Kidney (tissue), 22 donors: ENCODE measurements at places on chromosomes 16 and 17.

GRCh38 chr17:340074-340473, 12.5 kb downstream of the RPH3AL start:
- no peak for DNase-seq

DNA sequence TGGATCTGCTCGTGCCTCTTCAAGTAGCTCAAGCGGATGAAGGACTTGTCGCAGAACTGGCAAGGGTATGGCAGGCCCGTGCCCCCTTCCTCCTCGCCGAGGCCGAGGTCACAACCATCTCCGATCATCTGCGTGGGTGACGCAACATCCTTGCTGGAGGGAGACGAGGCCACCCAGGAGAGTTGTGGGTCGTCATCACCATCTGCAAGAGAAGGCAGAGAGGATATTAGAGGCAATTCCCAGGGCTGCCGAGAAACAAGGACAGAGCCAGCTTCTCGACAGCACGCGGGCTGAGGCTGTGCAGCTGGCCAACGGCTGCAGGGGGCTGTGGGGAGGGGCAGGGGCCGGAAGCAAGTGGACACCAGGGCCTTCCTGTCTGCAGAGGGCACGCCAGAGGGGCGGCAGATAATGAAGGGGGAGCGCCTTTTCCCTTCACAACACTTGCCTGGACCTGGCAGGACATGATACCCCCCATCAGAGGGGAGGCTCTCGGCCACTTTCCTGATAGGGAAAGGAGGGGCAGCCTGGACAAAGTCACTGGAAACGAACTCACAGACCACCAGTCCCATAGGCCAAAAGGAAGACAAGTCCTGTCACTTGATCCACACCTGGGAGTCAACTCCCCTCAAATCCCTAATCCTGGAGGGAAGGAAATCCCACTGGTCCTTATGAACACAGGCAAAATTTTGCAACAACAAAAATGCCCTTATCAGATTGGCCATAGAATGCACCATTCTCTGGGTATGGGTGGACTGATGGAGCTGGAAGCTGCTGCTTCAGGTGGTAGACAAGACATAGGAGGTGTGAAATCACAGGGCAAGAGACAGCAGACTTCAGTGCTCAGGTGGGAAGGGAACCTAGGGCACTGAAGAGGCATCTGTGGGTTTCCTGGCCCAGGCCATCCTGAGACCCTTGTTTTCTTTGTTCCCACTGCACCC, 217.0 kb downstream of the ZNF423 start:
- peak; percentile 79 for DNase-seq

GRCh38 chr16:89319631-89319885, 102.1 kb downstream of the ZNF778 start:
- no peak for DNase-seq

GRCh38 chr17:5793899-5794298, 209.6 kb upstream of the NLRP1 start:
- no peak for DNase-seq

GRCh38 chr17:62854098-62854680, 46.1 kb upstream of the MARCHF10 start:
- DNase-seq: no peak

DNA sequence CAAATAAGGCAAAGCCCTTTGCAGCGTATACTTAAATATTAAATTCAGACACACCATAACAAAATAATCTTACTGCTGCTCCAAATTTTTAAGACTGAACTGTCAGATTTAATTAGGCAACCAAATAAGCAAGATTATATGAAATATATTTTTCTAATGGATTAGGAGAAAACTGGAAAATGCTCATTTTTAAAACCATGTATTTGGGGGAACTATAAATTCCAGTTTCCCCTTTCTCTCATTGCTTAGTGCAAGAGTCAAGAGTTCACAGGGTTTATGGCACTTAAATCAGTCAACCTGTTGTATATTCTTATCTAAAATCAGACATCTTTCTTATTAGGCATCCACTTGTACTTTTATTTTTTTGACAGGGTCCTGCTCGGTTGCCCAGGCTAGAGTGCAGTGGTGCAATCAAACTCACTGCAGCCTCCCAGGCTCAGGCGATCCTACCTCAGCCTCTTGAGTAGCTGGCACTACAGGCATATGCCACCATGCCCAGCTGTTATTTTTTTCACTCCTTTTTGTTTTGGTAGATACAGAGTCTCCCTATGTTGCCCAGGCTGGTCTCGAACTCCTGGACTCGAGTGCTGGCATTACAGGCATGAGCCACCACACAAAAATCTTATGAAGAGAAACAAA, 2.1 kb upstream of the KANSL1 start:
- no peak for DNase-seq

DNA sequence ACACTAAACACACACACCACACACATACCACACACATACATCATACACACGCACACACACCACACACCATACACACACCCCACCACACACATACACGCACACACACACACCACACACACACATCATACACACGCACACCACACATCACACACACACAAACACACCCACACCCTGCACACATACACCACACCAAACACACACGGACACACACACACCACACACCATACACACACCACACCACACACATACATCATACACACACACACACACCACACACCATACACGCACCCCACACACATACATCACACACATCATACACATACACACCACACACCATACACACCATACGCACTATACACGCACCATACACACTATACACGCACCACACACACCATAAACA, 3.7 kb upstream of the SOX8 start:
- DNase-seq: peak; percentile 24

GRCh38 chr17:82449883-82450356, 632 bp downstream of the CYBC1 start:
- no peak for DNase-seq
